ENCODE measurements at places on chromosomes 12 and 14.
A peak's percentile ranks its signal among the peaks of the same experiment; 100 is the strongest.

- no peak for DNase-seq
- H3K4me3 ChIP-seq, result no peak overlapping the region
- no peak overlapping the region for H3K27ac ChIP-seq
These were observed 12.2 kb downstream of the PRORP start for GRCh38 chr14:35134329-35135123.

- no peaks in the 10 kb centered on the region for H3K36me3 ChIP-seq
- no peaks in the 10 kb centered on the region for H3K27me3 ChIP-seq
- no peak for DNase-seq
- H3K27ac ChIP-seq, result no peak overlapping the region
- no peak overlapping the region for H3K4me3 ChIP-seq
- no peaks in the 10 kb centered on the region for H3K4me1 ChIP-seq
These were observed 77.9 kb downstream of the SPTB start for GRCh38 chr14:64801800-64802199.

GRCh38 chr12:106600503-106600902 is 17.7 kb downstream of the RFX4 start:
- no peak for DNase-seq
- no peaks in the 10 kb centered on the region for H3K36me3 ChIP-seq
- peaks cover 13% of the 10 kb centered on the region for H3K27me3 ChIP-seq
- no peaks in the 10 kb centered on the region for H3K4me1 ChIP-seq

DNA sequence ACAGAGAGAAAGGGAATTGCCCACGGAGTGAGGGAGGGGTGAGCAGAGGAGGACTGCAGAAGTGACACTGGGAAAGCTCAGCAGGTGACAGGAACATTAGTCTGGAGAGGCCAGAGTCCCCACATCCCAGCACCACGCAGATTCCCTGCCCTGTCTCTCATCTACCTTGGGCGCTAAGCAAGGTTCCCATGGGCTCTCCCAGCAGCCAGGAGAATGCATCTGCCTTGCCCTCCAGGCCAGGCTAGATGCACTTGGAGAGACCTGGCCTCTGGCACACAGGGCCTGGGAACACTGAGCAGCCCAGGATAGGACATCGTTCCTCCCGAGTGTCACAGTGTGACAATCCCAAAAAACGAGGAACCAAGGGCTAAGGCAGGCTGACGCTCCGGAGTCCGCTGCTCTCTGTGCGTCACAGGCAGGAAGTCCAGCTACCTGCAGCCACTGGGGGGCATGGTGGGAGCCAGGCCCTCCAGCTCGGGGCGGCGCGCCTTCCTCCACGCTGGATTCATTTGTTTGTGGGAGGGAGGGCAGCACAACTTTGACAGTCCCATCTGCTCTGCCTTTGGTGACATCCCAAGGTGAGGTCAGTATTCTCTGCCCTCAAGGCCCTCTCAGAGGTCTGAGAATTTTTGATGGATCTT is 5.4 kb upstream of the NGB start:
- H3K27ac ChIP-seq, result no peak overlapping the region
- DNase-seq, result no peak

DNA sequence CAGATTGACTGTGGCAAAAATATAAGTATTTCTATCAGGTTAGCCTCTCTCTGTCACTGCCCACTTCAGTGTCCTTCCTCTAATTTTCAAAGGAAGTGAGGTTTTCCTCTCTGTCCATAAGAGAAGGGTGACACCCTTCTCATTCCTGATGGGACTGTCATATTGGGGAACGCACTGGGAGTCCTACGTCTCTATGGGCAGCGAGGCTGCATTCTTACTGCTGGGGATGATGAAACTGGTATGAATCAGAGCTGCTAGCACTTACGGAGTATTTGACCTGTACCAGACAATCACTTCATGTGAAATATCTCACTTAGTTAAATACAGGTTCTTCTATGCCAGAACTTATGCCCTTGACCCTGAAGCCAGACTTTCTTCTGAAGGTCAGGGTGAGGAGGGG is 436.3 kb downstream of the DPF3 start:
- H3K27ac ChIP-seq, result no peak overlapping the region
- no peaks in the 10 kb centered on the region for H3K27me3 ChIP-seq
- no peak overlapping the region for H3K4me3 ChIP-seq
- no peak for DNase-seq
- no peaks in the 10 kb centered on the region for H3K4me1 ChIP-seq

DNA sequence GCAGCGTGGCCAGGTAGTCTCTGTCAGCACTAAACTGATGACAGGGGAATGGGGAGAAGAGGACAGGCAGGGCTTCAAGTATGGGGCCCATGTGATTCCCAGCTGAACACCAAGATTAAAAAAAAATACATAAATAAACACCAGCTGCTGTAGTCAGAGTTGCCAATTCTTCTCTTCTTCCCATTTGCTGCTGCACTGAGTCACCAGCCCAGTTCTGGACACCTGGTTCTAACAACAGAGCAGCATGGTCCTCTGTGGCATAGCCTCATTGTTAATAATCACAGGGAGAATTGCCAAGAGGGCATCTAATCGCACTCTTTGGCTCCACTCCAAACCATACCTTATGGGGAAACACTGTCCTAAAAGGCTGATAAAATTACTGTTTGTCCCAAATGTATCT is 15.1 kb downstream of the PPM1H start:
- H3K4me3 ChIP-seq, result no peak overlapping the region
- DNase-seq, result no peak
- H3K27ac ChIP-seq, result no peak overlapping the region
- peaks cover 25% of the 10 kb centered on the region for H3K4me1 ChIP-seq

- no peak for DNase-seq
- no peak within 1 kb of the TSS for H3K27ac ChIP-seq
- H3K36me3 ChIP-seq, result no peaks in the 10 kb centered on the region
- H3K27me3 ChIP-seq, result peaks cover 3% of the 10 kb centered on the region
- H3K4me3 ChIP-seq, result peak within 1 kb of the TSS; percentile 33
These were observed at the start of gene NYNRIN for GRCh38 chr14:24398653-24399446. Gene NYNRIN, plus strand, starts transcription at chr14:24399003. Its CDS starts 244 bp downstream, at chr14:24399247.

DNA sequence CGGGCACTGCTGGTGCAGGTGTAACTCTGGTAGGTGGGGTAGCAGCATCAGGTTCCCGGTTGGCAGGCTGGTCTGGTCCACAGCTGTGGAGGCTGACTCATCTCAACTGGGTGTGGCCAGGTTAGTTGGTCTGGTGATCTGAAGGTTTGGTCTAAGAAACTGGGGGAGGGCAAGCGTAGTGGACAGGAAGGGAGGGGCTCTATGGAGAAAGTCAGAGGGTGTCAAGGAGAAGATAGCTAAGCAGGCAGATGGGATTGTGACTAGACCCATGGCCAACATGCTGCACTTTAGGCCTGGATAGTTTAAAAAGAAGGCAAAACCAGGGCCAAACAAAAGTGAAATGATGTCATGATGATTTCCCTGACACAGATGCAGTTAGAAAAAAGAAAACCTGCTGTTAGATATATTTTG is 7.9 kb downstream of the TRIM9 start:
- H3K4me3 ChIP-seq, result no peak overlapping the region
- no peaks in the 10 kb centered on the region for H3K27me3 ChIP-seq
- no peaks in the 10 kb centered on the region for H3K4me1 ChIP-seq
- DNase-seq, result no peak
- H3K27ac ChIP-seq, result no peak overlapping the region
- H3K36me3 ChIP-seq, result no peaks in the 10 kb centered on the region

DNA sequence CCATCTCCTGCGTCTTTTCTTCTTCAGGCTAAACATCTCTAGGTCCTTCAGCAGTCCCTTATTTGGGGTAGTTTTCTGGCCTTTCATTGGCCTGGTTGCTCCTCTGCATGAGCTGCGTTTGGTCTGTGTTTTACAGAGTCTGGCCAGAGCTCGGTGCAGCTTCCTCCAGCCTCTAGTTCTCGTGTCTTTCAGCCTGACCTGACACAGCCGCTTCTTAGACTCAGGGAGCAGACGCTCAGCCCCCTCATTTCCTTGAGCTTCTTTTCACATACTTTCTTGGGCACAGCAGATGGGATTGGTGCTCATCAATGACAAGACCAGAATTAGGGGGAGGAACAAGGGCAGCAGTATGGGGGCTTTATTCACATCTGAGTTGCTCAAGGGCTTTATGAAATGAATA is 13.6 kb upstream of the GSG1 start:
- no peaks in the 10 kb centered on the region for H3K36me3 ChIP-seq
- DNase-seq, result no peak
- no peak overlapping the region for H3K27ac ChIP-seq
- no peaks in the 10 kb centered on the region for H3K4me1 ChIP-seq

GRCh38 chr14:61470261-61470960 is 149.0 kb downstream of the PRKCH start:
- DNase-seq, result no peak
- no peaks in the 10 kb centered on the region for H3K36me3 ChIP-seq

DNA sequence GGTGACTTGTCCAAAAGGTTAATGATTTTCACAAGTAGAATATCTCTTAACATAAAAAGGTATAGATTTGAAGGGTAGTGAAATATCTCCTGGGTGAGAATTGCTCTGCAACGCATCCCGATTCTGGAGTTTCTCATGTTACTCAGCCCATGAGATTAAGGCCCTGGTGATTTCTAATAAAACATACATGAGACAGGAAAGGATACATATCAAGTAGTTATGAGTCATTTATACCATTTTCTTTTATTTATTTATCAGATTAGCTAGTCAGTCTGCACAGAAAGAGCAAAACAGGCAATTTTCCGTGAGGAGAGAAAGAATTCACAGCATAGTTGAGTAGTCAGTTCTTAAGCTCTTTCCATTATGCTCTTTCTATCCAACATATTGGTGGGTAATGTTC is 535.6 kb upstream of the ATP2B1 start:
- no peak for DNase-seq
- no peak overlapping the region for H3K4me3 ChIP-seq
- H3K27ac ChIP-seq, result no peak overlapping the region
- H3K27me3 ChIP-seq, result no peaks in the 10 kb centered on the region

DNA sequence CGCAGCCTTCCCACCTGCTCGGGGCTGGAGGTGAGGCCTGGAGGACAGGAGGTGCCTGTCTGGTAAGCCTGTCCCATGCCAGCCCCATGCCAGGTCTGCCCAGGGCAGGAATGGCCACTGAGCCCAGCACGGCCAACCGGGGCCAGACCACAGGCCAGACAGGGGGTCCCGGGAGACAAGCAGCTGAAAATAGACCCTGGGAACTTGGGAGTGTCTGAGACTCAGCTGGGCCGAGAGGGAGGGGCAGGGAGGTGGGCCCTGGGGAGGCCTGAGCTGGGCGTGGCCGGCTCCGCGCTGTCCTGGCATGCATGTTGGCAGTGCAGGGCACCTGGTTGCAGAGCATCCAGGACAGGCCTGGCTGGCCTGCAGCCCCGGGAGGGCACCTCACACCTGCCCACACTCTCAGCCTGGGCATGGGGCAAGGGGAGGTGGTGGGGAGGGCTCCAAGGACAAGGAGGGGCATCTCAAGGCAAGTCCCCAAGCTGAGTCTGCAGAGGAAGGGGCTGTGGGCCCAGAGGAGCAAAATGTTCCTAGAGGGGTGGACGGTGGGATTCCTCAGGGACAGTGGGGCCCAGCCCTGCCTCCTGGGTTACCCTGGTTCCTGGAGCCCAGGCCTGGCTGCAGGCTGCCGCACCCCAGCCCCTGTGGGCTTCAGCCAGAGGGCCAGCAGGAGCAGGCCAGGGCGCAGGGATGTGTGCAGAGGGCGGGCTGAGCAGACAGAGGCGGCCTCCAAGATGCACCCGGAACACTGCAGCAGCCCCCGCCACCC is 3.2 kb upstream of the CRIP1 start:
- H3K27ac ChIP-seq, result no peak overlapping the region
- peaks cover 59% of the 10 kb centered on the region for H3K4me1 ChIP-seq
- no peaks in the 10 kb centered on the region for H3K27me3 ChIP-seq

DNA sequence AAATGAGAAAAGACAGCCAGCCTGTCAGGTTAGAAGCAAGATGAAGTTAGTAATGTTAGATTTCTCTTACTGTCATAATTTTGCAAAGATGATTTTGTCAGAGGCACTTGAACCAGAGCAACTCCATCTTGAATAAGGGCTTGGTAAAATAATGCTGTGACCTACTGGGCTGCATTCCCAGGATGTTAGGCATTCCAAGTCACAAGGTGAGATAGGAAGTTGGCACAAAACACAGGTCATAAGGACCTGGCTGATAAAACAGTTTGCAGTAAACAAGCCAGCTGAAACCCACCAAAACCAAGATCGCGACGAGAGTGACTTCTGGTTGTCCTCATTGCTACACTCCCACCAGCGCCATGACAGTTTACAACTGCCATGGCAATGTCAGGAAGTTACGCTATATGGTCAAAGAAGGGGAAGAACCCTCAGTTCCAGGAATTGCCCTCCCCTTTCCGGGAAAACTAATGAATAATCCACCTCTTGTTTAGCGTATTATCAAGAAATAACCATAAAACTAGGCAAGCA is 1313.5 kb upstream of the TMEM132C start:
- no peaks in the 10 kb centered on the region for H3K27me3 ChIP-seq
- no peak overlapping the region for H3K27ac ChIP-seq
- H3K36me3 ChIP-seq, result no peaks in the 10 kb centered on the region
- no peaks in the 10 kb centered on the region for H3K4me1 ChIP-seq
- H3K4me3 ChIP-seq, result no peak overlapping the region
- DNase-seq, result no peak

DNA sequence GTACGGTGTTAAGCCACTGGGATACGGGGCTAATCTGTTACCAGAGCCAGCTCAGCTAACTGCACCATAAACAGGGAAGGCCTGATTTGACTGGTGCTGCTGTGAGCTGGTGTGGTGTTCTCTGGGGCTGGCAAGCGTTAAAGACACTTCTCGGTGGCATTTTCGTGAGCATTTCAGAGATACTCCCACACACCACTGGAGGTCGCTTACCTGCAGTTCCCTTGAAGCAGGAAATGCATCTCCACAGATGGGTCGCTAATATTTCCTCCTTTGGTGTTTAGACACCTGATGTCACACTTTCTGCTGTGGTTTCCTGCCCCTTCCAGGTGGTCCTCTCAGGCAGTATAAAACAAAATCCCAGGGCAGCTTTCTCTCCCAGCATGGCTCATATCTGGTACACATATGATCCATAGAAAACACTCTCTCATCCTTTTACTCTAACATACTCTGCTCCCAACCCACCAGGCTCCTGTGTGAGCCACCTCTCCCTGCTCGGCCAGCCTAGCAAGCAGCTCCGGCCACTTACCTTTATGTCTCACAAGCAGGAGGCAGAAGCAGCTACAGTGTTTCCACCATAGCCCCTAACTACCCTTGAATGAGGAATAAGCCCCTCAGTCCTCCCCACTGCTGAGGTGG is 129.9 kb upstream of the GRIN2B start:
- no peak overlapping the region for H3K4me3 ChIP-seq
- H3K4me1 ChIP-seq, result no peaks in the 10 kb centered on the region
- H3K27me3 ChIP-seq, result no peaks in the 10 kb centered on the region
- DNase-seq, result peak; percentile 2
- no peak overlapping the region for H3K27ac ChIP-seq
- H3K36me3 ChIP-seq, result no peaks in the 10 kb centered on the region
